ENCODE measurements at places on chromosomes 7 and 10.
A peak's percentile ranks its signal among the peaks of the same experiment; 100 is the strongest.

DNA sequence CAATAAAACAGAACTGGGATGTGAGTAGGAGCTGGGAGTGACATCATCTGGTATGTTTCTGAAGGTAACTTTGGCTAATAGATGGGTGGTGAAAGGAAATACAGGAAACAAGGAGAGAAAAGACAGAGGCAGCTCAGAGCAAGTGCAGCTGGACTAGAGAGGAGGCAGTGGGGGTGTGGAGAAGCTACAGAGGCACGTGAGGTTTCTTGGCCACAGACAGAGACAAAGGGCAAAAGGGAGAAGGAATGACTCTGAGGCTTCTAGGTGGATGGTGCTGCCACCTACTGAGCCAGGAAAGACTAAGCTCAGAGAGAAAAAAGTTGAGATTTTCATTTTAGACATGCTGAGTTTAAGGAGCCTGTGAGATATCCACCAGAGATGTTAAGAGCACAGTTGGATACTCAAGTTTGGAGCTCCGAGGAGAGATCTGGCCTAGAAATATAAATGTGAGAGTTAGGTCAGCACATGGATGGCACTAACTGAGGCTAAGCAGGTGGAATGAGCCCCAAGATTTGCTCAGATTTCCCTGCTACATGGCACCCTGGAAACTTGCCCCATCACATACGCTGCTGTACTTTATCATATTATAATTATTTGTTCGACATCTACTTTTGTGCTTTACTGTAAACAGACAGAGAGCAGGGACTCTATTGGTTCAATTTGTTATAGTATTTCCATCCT lies 293.0 kb upstream of the IMMP2L start:
- peak; percentile 20 for DNase-seq

DNA sequence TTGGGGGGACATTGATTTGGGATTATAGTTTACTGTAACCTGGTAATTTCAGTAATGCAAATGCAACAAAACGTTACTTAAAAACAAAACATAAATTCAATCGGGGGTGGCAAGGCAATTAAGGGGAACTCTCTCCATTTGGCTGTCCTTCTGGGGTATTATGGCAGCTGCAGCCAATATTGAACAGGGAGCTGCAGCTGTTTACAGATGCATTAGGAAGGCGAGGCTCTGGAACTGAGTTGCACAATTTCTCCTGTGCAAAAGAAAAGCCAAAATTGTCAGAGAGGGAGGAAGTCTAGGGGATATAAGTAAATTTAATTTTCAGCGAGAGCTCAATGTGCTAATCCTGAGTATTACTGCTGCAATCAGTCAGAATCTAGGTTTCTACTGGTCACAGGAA lies 36.1 kb downstream of the NEUROD6 start:
- no peak for DNase-seq

DNA sequence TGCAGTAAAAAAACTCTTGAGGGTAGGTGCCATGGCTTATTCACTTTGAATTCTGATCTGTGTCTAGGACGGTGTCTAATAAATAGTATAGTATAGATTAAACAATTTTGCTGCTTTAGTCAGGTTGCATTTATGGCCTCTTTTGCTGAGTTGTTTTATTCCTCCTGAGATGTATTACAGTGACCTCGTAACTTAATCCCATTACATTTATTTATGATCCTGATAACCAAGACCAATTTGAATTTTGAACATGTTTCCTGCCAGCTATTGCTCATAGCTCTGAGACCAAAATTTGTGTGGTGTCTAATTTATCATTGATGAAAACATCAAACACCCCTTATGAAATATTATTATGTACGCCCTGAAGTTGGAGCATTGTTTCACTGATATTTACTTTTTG lies 381.9 kb upstream of the SEMA3C start:
- no peak for DNase-seq

- DNase-seq, result no peak
Observed at GRCh38 chr7:150340024-150340749, 1.2 kb downstream of the RARRES2 start.

DNA sequence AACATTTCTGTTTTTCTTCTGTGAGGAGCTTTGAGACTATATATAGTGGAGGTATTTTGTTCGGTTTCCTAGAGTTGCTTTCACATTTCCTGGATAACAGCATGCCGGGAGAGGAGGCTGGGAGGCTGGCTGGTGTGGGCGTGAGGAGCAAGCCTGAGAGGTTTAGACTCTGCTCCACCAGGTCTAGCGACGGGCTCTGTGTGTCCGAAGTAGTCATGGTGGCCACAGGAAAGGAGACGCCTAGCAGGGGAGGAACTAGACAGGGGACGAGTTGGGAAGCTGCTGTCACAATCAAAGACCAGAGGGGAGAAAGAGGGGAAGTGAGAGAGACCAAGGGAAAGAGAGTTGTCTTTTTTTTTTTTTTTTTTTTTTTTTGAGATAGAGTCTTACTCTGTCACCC lies 19.6 kb downstream of the PTPRE start:
- no peak for DNase-seq
